Mesothelial cell of epicardium (in vitro differentiated cells): ENCODE measurements at places on chromosomes 5 and 9.
A peak's percentile ranks its signal among the peaks of the same experiment; 100 is the strongest.

GRCh38 chr9:12722131-12722530 lies 28.9 kb downstream of the TYRP1 start:
- H3K36me3 ChIP-seq = no peaks in the 10 kb centered on the region
- peaks cover 52% of the 10 kb centered on the region for H3K4me1 ChIP-seq
- no peaks in the 10 kb centered on the region for H3K27me3 ChIP-seq
- H3K4me3 ChIP-seq = no peak overlapping the region
- H3K27ac ChIP-seq = peak overlapping the region; percentile 47

- peaks cover 9% of the 10 kb centered on the region for H3K36me3 ChIP-seq
- no peak for DNase-seq
- H3K27ac ChIP-seq = no peak overlapping the region
- no peaks in the 10 kb centered on the region for H3K4me1 ChIP-seq
- no peak overlapping the region for H3K4me3 ChIP-seq
- no peaks in the 10 kb centered on the region for H3K27me3 ChIP-seq
These were observed 97.5 kb downstream of the INIP start for GRCh38 chr9:112620388-112620787.

GRCh38 chr9:137534256-137535119 lies 15.7 kb downstream of the PNPLA7 start:
- H3K4me1 ChIP-seq = peaks cover 7% of the 10 kb centered on the region
- H3K27ac ChIP-seq = peak overlapping the region; percentile 70
- no peak overlapping the region for H3K4me3 ChIP-seq
- H3K36me3 ChIP-seq = peaks cover 7% of the 10 kb centered on the region

DNA sequence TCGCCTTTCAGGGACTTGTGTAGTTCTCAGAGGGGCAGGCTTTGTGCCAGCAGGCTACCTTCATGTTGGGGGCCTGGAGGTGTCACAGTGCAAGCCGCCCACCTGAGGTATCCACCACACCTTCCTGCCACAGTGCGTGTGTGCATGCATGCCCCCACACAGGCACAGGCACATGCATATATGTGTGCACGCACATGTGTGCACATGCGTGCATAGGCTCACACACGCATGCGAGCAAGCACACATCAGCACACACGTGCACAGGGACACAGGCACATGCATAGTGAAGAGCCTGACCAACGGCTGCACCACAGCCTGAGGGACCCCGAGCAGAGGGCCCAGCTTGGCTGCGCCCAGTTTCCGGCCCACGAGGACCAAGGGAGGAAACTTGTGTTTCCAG lies 36.1 kb downstream of the IRX4 start:
- peaks cover 8% of the 10 kb centered on the region for H3K4me1 ChIP-seq
- H3K27me3 ChIP-seq = peaks cover 52% of the 10 kb centered on the region
- no peaks in the 10 kb centered on the region for H3K36me3 ChIP-seq
- H3K27ac ChIP-seq = no peak overlapping the region
- no peak for DNase-seq

DNA sequence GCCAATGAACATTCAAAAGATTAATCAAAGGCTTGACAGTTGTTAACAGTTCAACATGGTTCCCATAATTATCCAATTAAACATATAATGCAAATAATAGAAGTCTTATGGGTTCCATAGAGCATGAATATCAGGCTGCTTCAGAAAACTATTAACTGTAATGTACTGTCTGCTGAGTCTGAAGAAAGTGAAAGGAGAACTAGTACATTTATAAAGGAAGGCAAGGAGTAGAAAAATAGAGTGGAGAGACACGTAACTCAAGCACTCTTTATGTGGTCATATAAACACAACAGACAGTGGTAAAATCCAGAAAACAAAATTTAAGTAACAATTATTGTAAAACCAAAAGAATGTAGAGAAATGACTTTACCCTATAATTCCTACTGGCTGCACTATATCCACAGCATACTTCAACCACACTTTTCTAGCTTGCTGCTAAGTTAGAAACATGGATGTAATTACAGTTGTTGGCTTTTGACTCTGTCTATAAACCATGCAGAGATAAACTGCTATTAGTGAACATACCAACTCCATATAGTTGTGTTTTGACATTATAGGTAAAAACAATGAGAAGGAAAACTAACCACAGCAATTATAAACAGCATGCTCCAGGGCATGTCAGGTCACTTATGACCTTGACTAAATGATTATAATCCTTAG lies 32.7 kb downstream of the NFIB start:
- H3K36me3 ChIP-seq = peaks cover 7% of the 10 kb centered on the region
- H3K4me1 ChIP-seq = peaks cover 69% of the 10 kb centered on the region
- no peak overlapping the region for H3K4me3 ChIP-seq
- no peak overlapping the region for H3K27ac ChIP-seq
- no peak for DNase-seq
- no peaks in the 10 kb centered on the region for H3K27me3 ChIP-seq

DNA sequence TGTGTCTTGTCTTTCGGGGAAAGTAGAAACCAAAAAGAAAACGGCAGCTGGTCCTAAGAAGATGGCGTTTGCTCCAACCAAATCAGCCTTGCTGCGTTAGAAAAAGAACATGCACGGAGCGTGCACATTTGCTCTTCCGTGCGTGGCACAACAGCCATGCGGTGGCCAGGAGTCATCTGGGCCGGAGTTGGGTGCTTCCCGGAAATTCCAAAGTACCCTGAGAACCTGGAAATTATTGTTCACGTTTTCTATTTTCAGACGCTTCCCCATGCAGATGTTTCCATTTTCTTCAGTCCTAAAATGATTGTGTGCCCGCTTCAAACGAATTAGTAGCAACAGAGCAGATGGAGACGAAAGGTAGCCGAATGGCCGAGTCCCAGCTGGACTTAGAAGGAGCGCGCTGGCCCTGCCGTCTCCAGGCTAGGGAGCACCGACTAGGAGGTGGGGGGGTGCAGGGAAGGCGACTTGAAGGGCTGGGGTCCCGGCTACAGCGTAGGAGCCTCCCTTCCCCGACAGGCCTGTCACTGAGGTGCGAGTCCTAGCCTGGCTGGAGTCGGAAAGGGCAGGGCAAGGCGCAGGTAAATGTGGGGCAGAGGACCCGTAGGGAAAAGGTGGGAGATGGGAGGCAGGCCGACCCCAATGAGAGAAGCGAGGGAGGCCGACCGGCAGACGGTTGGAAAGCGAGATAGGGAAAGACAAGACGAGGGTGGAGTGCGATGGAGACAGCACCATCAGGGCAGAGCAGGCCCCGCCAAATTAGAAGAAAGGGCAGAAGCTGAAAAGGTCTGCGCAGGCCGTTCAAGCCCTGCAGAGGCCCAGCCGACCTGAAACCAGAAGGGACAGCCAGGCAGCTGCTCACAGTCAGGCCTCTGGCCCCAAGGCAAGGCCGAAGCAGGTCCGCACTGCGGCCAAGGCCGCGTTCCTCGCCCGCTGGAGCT lies 1.4 kb downstream of the BARX1 start:
- H3K27me3 ChIP-seq = peaks cover 90% of the 10 kb centered on the region
- H3K4me1 ChIP-seq = peaks cover 40% of the 10 kb centered on the region
- no peak overlapping the region for H3K27ac ChIP-seq

GRCh38 chr9:95879591-95879990 lies 4.1 kb downstream of the ERCC6L2 start:
- DNase-seq = no peak
- no peak overlapping the region for H3K4me3 ChIP-seq
- H3K36me3 ChIP-seq = peaks cover 16% of the 10 kb centered on the region
- peaks cover 16% of the 10 kb centered on the region for H3K4me1 ChIP-seq
- H3K27ac ChIP-seq = peak overlapping the region; percentile 59
- no peaks in the 10 kb centered on the region for H3K27me3 ChIP-seq

GRCh38 chr9:98418578-98419259 lies 163.3 kb upstream of the TBC1D2 start:
- H3K27ac ChIP-seq = no peak overlapping the region
- no peak overlapping the region for H3K4me3 ChIP-seq
- DNase-seq = no peak
- no peaks in the 10 kb centered on the region for H3K36me3 ChIP-seq
- peaks cover 34% of the 10 kb centered on the region for H3K27me3 ChIP-seq

DNA sequence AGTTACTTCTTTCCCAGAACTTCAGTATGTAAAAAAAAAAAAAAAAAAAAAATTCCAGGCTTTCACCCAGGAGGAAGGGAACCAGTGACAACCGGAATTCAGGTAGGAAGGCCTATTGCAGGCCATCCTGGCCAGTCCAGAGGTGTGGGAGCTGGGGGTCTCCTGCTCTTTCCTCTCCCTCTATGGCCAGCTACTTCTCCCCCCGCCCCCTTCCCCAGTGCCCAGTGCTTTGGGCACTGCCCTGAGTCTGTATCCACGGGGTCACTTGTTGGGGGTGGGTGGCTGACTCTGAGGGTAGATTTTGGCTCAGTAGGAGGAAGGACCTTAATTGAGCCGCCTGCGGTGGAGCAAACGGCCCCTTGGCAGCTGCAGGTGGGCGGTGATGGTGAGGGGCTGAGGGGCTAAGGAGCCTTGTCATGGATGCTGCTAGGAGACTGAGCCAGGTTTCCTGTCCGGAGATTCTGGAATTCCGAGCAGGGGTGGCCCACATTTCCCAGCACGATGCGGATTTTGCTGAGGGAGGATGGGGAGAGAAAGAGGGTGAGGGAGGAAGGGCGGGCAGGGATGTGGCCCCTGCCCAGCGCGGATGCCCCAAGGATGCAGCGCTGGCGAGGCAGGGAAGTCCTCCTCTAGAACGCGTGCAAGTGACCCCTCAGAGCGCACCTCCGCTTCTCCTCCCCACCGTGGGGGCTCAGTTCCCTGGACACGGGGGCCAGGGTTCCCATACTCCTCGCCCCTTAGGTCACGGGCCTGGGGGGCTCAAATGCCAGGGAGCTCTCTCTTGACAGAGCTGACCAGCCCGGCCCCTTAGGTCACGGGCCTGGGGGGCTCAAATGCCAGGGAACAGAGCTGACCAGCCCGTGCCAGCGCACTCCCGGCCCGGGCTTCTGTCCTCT lies 1.2 kb upstream of the PHF2 start:
- DNase-seq = no peak
- H3K4me3 ChIP-seq = peak overlapping the region; percentile 89
- H3K4me1 ChIP-seq = peaks cover 30% of the 10 kb centered on the region
- peaks cover 9% of the 10 kb centered on the region for H3K36me3 ChIP-seq
- peak overlapping the region; percentile 96 for H3K27ac ChIP-seq

- no peaks in the 10 kb centered on the region for H3K36me3 ChIP-seq
- H3K4me3 ChIP-seq = no peak overlapping the region
- no peak overlapping the region for H3K27ac ChIP-seq
- H3K4me1 ChIP-seq = peaks cover 5% of the 10 kb centered on the region
- no peak for DNase-seq
These were observed 5.7 kb downstream of the ZNF366 start for GRCh38 chr5:72501488-72501887.

DNA sequence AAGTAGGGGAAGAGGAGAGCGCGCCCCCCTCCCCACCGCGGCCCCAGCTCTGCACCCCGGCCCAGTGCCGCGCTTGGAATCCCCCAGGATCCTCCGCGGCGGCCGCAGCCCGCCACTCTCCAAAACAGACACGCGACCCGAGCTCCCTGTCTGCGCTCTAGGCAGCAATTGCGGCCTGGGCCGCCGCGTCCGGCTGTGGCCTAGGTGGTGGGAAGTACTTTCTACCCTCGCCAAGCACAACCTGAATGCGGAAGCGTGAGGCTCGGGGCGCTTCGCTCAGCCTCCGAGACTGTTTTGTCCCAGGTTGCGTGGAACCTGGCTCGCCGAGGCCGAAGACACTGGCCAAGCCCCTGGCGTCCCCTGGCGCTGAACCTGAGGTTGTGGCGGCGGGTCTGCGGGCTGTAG lies 3.3 kb upstream of the FOXB2 start:
- H3K27me3 ChIP-seq = peaks cover 100% of the 10 kb centered on the region
- peaks cover 34% of the 10 kb centered on the region for H3K4me1 ChIP-seq
- no peak for DNase-seq

GRCh38 chr5:51395245-51395644 lies 12.0 kb downstream of the ISL1 start:
- peaks cover 67% of the 10 kb centered on the region for H3K4me1 ChIP-seq
- H3K27me3 ChIP-seq = peaks cover 48% of the 10 kb centered on the region
- H3K27ac ChIP-seq = no peak overlapping the region
- no peak overlapping the region for H3K4me3 ChIP-seq
- no peak for DNase-seq

GRCh38 chr5:7242118-7242710 lies 153.7 kb upstream of the ADCY2 start:
- H3K4me1 ChIP-seq = peaks cover 11% of the 10 kb centered on the region
- H3K27me3 ChIP-seq = peaks cover 31% of the 10 kb centered on the region
- no peaks in the 10 kb centered on the region for H3K36me3 ChIP-seq
- no peak overlapping the region for H3K4me3 ChIP-seq
- no peak overlapping the region for H3K27ac ChIP-seq
- no peak for DNase-seq

DNA sequence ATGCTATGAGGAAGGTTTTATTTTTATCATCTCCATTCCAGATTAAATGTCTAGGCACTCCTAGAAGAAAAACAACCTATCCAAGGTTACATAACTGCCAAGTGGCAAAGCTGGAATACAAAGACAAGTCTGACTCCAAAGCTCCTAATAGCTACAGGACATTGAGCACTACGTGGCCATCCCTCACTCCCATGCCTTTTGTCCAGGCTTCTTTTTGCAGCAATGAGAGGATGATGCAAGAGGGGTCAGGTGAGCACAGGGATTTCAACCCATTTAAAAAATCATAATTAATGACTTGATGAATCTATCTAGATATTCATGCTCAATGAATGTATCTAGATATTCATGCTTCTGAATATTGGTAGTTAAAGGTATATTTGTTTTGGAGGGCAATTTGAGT lies 117.0 kb downstream of the KIAA0825 start:
- H3K36me3 ChIP-seq = no peaks in the 10 kb centered on the region
- DNase-seq = no peak
- no peaks in the 10 kb centered on the region for H3K27me3 ChIP-seq
- H3K27ac ChIP-seq = no peak overlapping the region
- no peaks in the 10 kb centered on the region for H3K4me1 ChIP-seq

DNA sequence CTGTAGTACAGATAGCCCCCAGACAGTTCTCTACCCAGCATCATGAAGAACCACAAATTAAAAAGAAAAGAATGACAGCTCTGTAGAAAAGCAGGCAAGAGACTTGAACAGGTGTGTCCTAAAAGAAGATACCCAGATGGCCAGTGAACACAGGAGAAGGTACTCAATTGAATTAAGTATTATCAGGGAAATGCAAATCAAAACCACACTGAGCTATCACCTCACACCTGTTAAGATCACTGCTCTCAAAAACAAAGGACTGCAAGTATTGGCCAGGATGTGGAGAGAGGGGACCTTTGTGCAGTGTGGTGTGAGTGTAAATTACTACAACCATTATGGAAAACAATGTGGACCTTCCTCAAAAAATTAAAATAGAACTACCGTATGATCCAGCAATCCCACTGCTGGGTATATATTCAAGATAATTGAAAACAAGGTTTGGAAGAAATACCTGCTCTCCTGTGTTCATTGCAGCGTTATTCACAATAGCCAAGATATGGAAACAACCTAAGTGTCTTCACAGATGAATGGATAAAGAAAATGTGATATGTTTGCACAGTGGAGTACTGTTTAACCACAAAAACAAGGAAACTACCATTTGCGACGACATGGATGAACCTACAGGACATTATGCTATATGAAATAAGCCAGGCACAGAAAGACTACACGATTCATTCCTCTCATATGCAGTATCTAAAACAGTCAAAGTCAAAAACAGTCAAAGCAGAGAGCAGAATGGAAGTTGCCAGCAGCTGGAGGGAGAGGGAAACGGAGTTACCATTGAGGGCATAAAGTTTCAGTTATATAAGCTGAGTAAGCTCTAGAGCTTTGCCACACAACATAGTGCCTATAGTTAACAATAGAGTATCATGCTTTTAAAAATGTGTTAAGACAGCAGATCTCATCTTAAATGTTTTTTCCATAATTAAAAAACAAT lies 102.6 kb downstream of the WNK2 start:
- peaks cover 3% of the 10 kb centered on the region for H3K27me3 ChIP-seq
- no peak for DNase-seq
- peaks cover 6% of the 10 kb centered on the region for H3K36me3 ChIP-seq
- H3K4me3 ChIP-seq = no peak overlapping the region
- peaks cover 4% of the 10 kb centered on the region for H3K4me1 ChIP-seq
- H3K27ac ChIP-seq = no peak overlapping the region
